ENCODE measurements at places on chromosomes 4 and X.

DNA sequence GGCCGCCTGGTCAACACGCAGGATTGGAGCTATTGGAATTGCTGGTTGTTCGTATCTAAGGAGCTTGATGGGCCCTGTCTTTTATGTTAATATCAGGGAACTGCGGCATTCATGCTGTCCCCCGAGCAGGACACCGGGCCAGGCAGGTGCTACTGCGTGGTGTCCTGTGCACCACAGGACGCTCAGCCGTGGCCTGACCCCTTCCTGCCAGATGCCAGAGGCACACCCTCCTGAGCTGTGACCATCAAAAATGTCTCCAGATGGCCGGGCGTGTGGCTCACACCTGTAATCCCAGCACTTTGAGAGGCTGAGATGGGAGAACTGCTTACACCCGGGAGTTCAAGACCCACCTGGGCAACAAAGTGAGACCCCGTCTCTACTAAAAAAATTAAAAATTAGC is 32.1 kb downstream of the ABLIM2 start:
- no peak for DNase-seq

GRCh38 chr4:2395584-2395983 is 22.9 kb downstream of the ZFYVE28 start:
- no peak for DNase-seq

DNA sequence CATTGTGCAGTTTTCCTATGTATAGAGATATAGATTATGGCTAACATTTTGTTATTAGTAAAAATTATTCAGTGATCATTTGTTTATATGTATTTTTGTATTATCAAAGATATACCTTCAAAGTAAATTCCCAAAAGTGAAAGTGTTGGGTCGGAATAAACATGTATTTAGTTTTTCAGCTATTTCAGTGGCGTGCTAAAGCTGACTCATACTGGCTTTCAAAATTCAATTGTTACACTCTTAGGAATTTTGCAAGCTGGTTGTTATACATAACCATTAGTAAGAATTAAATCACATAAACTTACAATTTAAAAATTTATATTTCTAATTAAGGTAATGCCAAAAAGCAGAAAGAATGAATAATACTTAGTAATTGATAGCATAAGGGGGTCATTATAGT is 288.4 kb upstream of the NRK start:
- no peak for DNase-seq

DNA sequence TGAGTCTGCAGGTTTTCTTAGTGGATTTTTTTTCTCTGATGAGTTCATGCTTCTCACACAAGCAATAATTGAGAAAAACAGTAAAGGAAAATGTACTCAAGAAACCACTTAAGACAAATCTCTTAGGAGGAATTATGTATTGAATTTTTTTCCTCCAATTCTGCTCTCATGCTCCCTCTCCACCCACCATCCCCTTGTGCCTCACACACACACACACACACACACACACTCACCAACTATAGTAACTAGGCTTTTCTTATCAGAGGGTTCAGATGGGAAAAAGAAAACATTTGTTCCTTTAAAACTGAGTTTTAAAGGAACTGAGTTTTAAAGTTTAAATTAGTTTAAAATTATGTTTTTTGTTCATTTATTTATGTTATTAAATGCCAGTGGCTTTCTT is 47.0 kb upstream of the ANXA10 start:
- DNase-seq, result no peak

GRCh38 chr4:186416451-186417060 is 138.8 kb downstream of the MTNR1A start:
- no peak for DNase-seq

DNA sequence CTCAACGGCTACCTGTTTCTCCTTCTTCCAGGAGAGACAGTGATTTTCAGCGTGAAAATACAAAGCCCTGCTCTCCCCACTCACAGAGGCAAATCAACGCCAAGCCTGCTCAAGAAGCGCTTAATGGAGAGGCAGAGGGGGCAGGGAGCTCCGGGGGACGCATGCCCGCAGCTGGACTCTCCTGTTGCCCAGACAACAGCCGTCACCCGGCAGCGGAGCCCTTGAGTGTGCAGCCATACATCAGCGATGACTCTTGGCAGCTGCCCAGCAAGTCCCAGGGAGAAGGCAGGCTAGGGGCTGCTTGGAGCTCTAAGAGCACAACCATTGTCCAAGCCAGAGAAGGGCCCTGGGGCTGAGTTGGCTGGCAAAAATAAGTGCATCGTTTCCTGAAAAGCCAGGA is 71.0 kb upstream of the AFAP1 start:
- DNase-seq, result no peak

DNA sequence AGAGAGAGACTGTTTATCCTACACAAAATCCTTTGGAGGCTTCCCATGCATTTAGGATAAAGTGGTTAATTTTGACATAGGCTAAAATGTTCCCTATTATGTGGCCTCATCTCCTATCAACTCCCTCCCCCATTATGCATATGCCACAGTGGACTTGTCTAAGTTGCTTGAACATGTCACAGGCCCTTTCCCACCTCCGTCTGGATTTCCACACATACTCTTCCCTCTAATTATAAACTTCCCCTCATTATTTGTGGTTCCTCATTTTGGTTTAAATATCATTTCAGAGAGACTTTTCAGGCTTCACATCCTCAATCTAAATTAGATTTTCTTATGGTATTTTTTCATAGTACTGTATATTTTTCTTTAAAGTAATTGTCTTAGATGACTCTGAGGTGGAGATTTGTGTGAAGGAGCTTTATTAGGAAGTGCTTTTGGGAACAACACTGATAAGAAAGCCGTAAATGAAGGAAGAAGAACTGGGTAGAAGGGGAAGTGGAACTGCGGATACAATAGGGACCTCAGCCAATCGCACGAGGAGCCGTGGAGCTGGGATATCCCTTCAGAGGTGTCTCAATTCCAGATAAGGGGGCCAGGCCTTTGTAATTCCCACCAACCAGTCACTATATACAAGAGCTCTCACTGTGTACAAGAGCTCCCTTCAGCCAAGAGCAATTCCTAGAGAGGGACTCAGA is 7.9 kb downstream of the C4orf17 start:
- DNase-seq, result no peak

DNA sequence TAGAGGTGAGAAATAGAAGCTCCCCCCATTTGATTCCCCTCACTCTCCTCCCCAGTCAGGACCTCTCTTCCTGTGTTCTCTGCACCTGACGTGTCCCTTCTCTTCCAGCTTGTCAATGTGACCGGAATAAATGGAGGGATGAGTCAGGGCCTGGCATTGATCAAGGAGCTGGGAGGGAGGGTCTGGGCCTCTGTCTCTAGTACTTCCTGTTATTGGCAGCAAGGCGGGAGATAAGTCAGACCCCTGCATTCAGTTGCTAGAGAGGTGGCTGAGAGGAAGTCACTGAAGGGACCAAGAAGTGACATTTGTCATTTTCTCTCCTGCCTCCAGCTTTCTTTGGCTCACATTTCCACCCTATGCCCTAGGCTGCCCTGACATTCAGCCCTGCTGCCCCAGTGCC is 35.1 kb upstream of the ZNF41 start:
- no peak for DNase-seq

DNA sequence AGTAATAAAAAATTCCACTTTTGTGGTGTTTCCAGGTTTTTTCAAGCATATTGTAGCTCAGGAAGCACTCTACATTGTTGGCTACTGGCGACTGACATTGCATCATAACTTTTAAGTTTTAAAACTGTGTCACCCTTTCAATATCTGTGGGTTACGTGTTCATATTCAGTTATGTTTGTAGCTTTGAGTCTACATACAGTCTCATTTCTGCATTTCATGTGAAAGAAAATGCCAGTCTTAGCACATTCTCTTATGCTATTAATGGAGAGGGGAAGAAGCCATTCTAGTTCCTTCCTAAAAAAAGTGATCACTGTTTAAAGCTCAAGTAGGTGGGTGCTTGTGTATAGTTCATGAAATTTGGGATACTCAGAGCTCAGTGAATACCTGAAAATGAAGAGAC is 38.1 kb downstream of the DIAPH2 start:
- no peak for DNase-seq

DNA sequence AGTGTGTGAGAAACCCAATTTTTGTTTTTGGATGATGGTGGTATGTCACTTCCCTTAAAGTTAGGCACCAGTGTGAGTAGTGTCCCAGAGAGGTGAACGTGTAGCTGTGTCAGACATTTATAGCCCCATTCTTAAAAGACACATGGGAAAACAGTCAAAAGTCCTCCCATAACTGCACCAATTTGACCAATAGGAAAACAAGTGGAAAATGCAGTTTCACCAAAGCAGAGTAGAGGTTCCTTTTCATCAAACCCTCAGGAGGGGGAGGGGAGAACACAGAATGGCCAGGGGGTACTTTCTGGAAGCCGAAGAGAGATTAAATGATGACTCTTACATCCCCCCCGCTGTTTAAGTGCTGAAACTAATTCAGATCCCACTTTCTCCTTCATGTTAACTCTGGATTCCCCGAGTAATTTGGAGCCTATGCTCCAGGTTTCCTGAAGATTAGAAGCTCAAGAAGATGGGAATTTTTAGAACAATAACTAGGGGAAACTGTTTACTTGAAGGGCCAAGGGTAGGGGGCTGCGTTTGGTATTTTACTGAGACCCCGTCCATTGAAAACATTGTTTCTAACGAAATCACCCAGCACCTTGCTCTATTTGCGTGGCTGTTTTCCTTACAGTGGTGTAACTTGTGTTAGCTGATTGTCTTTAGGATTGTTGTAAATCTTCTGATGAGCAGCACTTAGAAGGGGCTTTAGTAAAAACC is 2.1 kb upstream of the LEF1 start:
- DNase-seq, result no peak

- peak; percentile 51 for DNase-seq
Measured at GRCh38 chr4:77959566-77960338, 97.1 kb downstream of the MRPL1 start.

- DNase-seq, result no peak
Measured at GRCh38 chr4:162920649-162921048, 246.0 kb downstream of the NAF1 start.

- no peak for DNase-seq
Measured at GRCh38 chr4:179803857-179804256, 2361.6 kb upstream of the AGA start.

GRCh38 chr4:127188847-127189246 is 443.9 kb upstream of the INTU start:
- DNase-seq, result peak; percentile 7
